Activated naive CD8-positive, alpha-beta T cell treated with anti-CD3 and anti-CD28 coated beads, Interleukin-2, amount 50 U/mL, for 16 hours (primary cell): ENCODE measurements at places on chromosomes 2 and 18.

- no peak for DNase-seq
These were observed 1.8 kb downstream of the UPP2 start for GRCh38 chr2:158103411-158104012.

- no peak for DNase-seq
These were observed 27.4 kb downstream of the HPCAL1 start for GRCh38 chr2:10329880-10330699.

GRCh38 chr2:34012715-34013302 lies 413.7 kb upstream of the FAM98A start:
- DNase-seq, result no peak

DNA sequence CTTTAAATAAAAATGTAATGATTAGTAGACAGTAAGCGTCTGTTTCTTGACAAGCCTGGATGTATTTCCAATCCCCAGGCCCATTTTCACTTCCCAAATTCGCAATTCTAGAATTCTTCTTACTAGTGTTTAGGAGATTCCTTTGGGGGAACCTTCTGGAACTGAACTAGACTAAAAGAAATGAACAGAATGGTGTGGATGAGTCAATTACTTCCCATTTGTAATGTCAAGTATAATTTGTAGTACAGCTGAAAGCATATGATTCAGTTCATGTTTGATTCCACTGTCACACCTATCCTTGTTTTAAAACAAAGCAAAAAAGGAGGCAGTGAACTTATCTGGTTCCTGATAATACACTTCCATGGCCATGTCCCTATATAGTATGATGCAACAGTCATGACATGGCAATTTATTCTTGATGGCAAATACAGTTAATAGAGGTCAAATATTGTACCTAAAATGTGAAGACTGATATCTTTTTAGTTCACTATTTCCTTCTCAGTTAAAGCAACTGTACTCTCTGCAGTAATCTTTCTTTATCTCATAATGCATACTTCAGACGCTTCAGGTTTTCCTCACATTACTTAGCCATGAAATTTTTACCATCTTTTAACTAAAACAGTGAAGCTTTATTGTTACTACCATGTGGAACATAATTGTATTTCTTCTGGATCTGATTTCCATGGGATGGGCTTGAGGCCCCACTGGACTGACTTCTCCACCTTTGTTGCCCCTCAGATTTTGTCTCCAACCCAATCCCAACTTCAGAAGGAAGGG lies 2.0 kb downstream of the IDH1 start:
- no peak for DNase-seq

DNA sequence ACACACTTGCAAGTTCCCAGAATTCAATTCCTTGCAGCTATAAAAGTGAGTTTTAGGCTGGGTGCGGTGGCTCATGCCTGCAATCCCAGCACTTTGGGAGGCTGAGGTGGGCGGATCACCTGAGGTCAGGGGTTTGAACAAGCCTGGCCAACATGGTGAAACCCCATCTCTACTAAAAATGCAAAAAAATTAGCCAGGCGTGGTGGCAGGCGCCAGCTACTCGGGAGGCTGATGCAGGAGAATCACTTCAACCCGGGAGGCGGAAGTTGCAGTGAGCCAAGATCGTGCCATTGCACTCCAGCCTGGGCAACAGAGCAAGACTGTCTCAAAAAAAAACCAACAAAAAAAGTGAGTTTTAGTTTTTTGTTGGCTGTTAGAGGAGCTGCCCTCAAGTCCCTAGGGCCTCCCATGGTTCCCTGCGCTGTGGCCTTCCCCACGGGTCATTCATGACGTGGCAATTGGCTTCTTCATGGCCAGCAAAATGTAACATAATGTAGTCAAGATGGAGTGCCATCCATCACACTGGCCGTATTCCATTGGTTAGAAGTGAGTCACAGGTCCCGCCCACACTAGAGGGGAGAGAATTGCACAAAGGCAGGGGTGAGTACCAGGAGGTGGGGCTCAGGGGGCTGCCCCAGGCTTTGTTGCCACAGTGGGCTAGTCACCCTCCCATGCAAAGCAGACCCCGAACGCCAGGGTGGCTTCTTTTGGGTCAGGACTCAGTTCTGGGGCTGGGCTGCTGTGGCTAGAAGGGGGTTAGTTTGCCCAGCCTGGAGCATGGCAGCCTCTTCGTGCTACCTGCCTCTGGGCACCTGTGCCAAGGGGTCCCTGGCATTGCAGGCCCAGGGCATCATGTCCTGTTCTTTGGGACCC lies 37.7 kb upstream of the INHBB start:
- no peak for DNase-seq

DNA sequence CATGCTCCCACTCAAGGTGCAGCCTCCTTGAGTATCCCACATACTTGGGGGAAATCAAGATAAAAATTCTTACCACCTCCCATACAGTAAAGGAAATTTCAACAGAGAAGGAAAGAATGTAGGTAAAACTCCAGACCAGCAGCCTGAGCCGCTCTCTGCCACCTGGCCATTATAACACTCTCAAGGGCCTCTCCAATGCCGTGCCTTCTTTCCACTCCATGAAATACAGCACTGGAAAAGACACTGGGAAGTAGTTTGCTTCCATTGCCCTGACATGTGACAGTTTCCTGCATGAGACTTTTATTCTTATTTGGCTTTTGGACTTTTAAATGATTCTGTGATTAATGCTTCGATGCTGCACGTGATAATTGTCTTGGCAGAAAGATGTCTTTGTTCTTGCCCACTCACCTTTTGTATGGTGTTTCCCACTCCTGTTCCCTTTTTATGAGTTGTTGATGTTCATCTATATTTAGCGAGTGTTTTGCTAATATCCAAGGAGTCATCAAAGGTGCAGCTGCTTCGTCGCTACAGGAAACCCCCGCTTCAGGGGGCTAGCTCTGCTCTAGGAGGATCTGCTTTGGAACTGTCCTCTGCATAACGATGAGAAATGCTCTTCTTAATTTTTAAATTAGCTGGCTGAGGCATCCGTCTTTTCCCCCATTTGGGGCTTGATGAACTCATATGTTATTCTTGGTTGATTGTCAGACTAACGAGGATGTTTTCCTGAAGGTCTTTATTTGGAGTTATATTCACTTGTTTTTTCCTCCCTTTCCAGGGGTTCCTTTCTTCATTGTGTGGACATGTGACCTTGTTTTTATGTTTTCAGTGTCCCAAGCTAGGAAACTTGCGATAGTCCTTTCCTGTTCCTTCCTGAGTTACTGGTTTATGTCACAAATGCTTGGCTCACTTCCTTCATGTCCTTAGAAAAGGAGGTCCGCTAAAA lies 179.4 kb downstream of the TXNL1 start:
- no peak for DNase-seq

- no peak for DNase-seq
These were observed 23.7 kb downstream of the KIAA2012 start for GRCh38 chr2:202096736-202097135.

GRCh38 chr2:39121523-39122063 lies 742 bp upstream of the SOS1 start:
- no peak for DNase-seq
